MV-4-11 (cell line): ENCODE measurements at places on chromosomes 11 and 22.

DNA sequence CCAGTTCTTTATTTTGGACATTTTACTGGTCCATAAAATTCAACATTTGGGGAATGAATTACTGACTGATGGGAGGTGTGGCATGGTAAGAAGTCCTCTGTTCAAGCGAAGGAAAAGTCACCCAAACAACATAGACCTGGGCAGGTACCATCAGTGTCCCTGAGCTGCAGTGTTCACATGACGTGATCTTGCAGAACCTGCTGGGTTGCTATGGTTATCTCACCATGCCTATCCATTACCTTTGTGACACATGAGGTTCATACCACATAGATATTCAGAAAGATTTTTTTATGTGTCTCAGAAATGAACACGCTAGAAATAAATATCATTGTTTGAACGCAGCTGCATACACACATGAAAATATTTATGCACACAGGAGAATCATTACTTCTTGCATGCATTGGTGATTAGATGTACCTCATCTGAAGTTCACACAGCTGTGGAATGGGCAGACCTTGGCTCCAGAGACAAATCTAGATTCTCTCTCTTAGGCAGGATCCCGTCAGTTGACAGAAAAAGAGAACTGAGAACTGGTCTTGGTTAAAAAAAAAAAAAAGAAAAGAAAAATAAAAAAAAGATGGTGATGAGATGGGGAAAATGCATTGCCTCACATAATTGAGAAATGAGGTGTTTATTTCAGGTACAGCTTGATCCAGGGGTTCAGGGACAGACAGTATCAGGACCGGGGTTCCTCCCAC, 21.4 kb upstream of the RCN1 start:
- DNase-seq, result peak; percentile 68

DNA sequence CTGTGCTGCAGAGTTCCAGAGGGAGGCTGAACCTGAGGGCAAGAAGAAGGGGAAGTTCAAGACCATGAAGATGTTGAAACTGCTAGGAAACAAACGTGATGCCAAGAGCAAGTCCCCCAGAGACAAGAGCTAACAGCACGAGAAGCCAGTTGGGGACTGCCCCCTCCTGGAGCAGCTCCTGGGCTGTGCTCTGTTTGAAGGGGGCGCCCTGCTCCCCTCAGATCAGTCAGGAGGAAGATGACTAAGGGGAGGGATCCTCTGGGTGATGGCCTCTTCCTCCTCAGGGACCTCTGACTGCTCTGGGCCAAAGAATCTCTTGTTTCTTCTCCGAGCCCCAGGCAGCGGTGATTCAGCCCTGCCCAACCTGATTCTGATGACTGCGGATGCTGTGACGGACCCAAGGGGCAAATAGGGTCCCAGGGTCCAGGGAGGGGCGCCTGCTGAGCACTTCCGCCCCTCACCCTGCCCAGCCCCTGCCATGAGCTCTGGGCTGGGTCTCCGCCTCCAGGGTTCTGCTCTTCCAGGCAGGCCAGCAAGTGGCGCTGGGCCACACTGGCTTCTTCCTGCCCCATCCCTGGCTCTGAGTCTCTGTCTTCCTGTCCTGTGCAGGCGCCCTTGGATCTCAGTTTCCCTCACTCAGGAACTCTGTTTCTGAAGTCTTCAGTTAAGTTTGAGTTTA, 12.6 kb downstream of the C22orf23 start:
- peak; percentile 80 for DNase-seq

DNA sequence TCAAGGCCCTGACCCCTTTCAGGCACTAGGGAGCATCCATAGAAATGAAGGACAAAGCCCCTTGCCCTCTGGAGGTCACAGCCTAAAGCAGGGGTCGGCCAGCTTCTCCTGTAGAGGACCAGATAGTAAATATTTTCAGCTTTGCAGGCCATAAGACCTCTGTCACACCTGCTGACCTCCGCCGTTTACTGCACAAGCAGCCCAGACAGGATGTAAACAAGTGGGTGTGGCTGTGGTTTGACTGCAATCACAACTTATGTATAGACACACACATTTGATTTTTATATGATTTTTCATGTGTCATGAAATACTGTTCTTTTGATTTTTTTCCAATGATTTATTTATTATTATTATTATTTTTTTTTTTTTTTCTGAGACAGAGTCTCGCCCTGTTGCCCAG, 34.3 kb downstream of the KIAA1671 start:
- DNase-seq, result no peak

DNA sequence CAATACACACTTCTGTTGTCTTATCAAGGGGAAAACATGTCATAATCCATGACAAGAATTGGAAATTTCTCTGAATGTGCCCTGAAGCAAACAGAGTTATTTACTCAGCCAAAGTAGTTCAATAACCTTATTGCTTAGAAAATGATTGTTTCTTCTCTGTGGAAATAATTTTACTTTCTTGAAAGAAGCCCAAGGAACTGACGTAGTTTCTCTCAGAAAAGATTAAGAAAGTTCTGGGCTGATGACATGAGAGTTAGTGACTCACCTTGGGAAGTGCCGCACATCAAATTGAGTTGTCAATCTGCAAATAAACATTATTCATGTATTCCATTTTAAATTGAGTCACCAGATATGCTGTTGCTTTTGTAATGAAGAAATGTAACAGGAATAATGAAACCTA, 418.6 kb upstream of the LRRC4C start:
- no peak for DNase-seq

DNA sequence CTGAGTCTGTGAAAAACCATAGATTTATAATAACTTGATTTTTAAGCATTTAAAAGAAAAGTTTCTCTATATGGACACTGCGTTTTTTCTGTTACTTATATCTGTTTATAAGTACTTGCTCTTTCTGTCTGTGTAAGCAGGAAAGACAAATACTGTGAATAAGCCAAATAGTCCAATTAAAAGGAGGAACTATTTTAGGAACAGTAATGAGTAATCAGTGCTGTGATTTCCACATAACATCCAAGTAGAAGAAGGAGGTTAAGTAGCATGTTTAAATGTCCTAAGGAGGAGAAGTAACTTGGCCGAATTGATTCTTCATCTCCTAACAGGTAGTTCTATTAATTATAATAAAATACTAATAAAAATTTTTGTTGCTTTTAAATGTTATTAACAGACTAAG, 40.8 kb downstream of the ZNF214 start:
- DNase-seq, result no peak

GRCh38 chr11:14237444-14237961, 121.5 kb downstream of the RRAS2 start:
- DNase-seq, result peak; percentile 93

DNA sequence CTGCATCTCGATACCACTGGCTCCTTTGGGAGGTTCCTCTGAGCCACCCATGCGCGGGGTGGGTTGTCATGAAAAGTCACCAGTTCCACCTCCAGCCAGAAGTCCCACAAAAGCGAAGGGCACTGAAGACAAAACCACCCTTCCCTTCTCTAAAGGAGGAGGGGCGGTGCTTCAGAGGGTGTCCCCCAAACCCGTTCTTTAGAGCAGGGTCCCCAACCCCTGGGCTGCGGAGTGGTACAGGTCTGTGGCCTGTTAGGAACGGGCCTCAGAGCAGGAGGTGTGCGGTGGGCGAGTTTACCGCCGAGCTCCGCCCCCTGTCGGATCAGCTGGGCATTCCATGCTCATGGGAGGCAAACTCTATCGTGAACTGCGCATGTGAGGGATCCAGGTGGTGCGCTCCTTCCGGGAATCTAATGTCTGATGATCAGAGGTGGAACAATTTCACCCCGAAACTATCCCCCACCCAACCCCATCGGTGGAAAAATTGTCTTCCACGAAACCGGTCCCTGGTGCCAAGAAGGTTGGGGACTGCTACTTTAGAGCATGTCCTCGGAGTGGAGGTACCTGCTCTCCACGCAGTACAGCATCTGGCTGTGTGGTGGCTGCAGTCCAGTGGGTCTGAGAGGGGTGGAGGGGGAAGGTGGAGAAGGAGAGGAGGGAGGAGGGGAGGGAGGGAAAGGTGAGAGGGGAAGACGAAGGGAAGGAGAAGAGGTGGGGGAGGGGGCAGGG, 72.9 kb upstream of the SEPTIN5 start:
- no peak for DNase-seq
